ENCODE measurements at places on chromosomes 3 and 15.

GRCh38 chr3:34140616-34141015 is 342.2 kb downstream of the PDCD6IP start:
- peak; percentile 6 for DNase-seq

DNA sequence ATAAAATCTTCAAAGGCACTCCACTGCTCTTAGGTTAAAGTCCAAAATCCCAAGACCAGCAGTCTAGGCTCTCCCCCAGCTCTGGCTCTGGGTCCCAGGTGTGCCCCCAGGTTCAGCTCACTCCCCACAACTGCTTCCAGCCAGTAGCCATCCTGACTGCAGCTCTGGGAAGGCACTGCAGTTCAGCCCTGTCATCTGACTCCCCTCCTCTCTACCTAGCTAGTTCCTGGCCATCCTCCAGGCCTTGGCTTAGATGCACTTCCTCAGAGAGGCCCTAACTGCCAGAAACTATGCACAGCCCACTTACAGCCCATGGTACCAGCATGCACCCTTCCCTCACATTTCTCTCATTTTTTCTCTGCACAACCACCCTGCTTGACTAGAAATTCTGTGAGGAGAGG is 25.5 kb downstream of the TBC1D2B start:
- DNase-seq = no peak

- DNase-seq = no peak
These were observed 6.6 kb downstream of the CBLB start for GRCh38 chr3:105862217-105862616.

DNA sequence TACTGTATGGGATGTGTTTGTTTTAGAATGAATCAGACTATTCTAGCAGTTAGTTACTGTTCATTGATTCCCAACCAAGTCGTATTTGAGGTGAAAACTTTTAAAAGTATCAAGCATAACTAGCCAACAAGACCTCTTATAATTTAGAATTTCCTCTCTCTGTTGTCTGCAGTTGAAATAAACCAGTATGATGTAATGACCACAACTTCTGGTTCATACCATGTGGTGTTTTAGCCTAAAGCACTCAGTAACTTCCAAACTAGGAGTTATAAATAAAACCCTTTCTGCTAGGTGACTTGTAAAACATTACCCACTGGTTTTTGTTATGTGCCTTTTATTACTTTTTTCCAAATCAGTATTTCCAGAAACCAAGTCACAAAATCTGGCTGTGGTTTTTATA is 19.8 kb upstream of the P2RY12 start:
- DNase-seq = peak; percentile 47

DNA sequence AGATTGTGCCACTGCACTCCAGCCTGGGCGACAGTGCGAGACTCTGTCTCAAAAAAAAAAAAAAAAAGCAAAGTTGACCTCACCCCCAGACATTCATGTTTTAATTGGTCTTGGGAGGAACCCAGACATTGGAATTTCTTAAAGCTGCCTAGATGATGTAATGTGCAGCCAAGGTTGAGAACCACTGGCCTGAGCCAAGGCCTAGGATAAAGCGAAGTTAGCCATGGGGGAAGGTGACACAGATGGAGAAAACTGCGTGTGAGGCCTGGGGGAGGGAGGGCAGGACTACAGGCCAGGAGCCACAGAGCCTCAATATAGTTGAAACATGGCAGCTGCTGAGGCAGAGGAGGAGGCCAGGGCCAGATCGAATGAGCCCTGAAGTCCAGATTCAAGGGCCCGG is 21.0 kb downstream of the GLB1 start:
- DNase-seq = no peak

DNA sequence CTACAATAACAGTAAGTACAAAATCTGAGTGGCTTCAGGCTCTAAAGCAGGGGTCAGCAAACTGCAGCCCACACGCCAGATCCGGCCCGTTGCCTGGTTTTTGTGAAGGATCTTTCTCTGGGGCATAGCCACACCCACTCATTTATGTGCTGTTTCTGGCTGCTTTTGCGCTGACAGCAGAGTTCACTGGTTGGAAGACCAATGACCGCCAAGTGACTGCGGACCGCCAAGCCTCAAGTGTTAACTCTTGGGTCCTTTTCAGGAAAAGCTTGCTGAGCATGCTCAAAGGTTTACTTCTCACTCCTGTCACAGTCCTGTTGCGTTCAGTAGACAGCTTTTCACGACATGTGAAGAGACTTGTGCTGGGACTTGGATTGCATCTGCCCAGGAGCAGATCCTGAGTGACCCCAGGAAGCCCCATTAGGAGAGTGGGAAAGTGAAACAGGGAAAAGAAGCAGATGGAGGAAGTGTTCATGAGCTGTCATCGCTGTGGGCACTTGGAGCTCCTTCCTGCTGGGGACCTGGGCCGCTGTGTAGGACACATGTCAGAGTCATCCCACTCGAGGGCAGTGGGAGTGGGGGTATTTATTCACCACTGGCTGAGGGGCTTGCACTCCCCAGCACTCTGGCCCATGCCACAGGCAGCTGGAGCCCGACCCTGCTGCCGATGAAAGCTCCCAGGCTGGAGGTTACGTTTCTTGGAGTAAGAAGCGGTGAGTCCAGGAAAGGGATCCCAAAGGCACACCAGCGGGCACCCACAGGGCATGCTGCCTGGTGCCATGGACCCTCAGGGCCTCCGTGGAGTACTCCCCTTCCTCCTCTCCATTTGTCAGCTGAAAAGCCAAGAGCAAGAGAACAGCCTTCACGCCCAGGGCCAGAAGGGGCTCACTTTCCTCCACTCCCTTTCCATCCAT is 249.1 kb downstream of the PLCL2 start:
- no peak for DNase-seq

- no peak for DNase-seq
These were observed 957.3 kb downstream of the IGSF11 start for GRCh38 chr3:118077332-118077731.

- no peak for DNase-seq
These were observed 24.7 kb downstream of the ILDR1 start for GRCh38 chr3:121997372-121997771.

GRCh38 chr3:6439226-6439625 is 421.7 kb upstream of the GRM7 start:
- DNase-seq = no peak

- no peak for DNase-seq
These were observed 310.4 kb upstream of the NR2F2 start for GRCh38 chr15:96020133-96020532.

DNA sequence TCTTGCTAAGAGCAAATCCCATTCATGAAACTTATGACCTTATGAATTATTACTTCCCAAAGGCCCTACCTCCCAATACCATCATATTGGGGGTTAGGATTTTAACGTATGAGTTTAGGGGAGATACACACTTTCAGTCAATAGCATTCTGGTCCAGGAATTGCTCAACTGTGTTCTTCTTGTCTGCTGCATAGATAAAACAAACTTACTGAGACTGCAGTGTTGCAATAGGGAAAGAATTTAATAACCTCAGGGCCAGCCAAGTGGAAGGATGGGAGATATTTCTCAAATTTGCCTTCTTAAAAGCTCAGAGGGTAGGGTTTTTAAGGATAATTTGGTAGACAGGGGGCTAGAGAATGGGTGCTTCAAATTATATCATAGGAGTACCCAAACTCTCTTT is 625.8 kb downstream of the OTOL1 start:
- DNase-seq = no peak

GRCh38 chr3:144491333-144491732 is 519.7 kb downstream of the DIPK2A start:
- peak; percentile 5 for DNase-seq

GRCh38 chr15:85618956-85619491 is 175.7 kb downstream of the KLHL25 start:
- peak; percentile 85 for DNase-seq

DNA sequence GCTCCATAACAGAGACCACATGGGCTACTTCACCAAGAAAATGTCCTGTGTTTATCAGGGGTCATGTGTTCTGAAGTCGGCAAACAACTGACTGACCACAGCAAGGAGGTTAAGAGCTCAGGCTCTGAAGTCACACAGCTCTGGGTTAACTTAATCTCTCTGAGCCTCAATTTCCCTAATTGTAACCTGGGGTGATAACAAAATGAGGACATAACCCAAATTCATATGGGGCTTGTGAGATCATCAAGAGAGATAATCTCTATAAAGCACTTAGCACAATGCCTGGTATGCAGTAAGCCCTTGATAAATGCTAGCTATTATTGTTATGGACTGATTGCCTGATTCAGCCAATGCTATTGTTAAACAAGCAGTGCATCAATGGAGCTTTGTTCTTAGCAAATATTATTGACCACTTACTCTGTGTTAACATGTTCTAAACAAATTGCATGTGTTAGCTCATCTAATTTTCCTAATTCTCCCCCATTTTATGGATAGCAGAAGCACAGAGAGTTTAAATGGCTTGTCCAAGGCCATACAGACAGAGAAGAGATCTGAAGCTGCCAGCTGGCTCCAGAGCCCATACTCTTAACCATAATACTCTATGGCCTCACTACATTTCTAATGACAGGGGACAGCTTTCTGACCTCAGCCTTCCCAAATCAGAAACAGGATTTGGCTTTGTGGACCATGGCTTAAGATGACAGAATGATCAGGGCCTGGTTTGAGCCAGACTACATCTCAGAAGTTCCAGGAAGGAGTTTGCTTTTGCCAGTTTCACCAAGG is 78.3 kb downstream of the SHQ1 start:
- DNase-seq = no peak

- no peak for DNase-seq
These were observed 1.9 kb upstream of the SPPL2A start for GRCh38 chr15:50767332-50767861.

- no peak for DNase-seq
These were observed 241.8 kb downstream of the ARRDC4 start for GRCh38 chr15:98202256-98202655.

DNA sequence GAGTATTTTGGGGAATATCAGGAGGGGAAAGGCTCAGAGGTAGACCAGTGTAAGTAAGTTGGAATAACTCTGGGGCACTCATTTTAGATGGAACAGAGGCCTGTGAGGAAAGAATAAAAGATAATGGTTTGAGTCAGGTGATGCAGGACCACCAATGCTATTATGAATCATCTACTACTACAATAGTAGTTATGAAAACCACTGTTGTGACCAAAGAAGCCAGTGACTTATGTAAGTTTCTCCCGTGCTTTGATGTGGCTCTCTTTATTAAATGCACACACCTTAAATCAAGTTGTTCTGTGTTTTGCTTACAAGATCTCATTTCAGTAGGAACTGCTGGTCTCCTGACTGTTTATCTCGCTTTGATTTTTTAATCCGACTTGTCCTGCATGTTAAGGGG is 13.1 kb upstream of the GUCA1C start:
- no peak for DNase-seq

- DNase-seq = no peak
These were observed 850.3 kb upstream of the CADM2 start for GRCh38 chr3:84108442-84108971.
